ENCODE measurements at places on chromosomes 4 and X. TPM values are rescaled to one million over a fixed set of nuclear protein-coding genes. Genes with fewer than 3 reads are reported as not detected.

DNA sequence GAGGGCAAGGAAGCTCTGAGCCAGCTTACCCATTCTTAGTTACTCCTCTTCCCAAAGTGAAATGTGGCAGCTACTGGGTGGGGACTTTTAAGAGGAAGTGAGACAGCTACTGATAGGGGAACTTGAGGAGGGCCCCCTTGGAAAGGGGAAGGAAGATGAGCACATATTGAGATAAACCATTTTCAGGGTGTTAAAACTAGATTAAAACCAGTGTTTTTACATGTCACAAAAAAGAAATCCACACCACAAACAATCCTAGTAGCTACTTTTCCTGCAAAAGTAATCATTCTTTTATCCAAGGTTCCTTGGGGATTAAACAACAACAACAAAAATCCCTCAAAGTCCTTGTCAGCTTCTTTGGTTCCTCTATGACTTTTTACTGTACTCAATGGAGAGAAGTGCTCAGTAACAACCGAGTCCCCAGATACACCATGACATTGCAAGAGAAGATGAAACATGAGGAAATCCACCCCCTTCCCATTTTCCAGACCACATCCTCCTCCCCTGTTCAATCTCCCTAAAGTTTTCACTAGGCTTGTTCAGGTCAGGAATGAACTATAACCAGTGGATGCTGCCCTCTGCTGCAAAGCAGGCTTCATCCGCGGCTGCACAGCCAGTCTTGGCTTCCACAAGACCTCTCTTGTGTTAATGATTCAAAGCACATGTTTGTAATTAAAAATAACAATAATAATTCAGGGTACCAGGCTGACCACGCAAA is 113.5 kb upstream of the TMEM164 start:
- DNase-seq = no peak

Gene RIPPLY1
- not detected for total RNA-seq

GRCh38 chrX:3461397-3462165 is 115.1 kb upstream of the MXRA5 start:
- no peak for DNase-seq

- DNase-seq = no peak
These were observed 2.3 kb downstream of the NAT8L start for GRCh38 chr4:2061186-2062131.

GRCh38 chrX:78105944-78106650 is 2.0 kb downstream of the PGK1 start:
- DNase-seq = no peak

DNA sequence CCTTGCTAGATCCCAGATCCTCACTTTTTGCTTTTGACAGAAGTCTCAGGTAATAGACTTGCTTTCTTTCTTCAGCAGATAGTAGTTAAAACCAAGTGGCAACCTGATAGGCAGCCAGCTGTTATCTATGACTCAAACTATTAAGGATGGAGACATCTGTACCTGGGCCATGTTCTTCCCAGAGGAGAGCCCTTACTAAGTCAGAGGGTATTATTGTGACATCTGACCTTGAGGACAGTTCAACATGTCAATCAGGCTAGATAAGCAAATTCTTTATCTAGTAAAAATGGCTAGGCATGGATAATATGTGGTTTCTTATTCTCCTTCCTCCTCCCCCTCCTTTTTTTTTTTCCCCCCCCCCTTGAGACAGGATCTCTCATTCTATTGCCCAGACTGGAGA is 39.2 kb downstream of the TRIM2 start:
- DNase-seq = no peak

Gene SULT1E1
- not detected for total RNA-seq

- DNase-seq = no peak
These were observed 10.0 kb upstream of the ANOS1 start for GRCh38 chrX:8741981-8742380.

GRCh38 chr4:74453829-74454742 is 9.2 kb downstream of the AREG start:
- DNase-seq = no peak

DNA sequence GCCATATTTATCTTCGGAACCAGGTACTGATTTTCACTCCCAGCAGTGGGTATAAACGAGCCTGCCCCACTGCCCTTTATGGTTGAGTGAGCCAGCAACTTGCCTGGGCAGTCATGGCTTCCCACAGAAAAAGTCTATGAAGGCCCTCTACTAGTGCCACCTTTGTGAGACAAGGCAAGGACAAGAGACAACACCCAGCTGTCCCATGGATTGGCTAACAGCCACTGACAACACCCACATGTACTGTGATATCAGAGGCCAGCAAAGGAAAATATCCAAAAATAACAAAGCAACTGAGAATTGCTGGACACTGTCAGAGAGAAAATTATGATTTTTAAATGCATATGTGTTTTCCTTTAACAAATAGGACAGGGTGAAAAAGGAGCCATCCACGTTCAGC is 248.4 kb upstream of the TTC29 start:
- no peak for DNase-seq

- DNase-seq = no peak
These were observed 36.8 kb downstream of the ANK2 start for GRCh38 chr4:113086172-113086695.

DNA sequence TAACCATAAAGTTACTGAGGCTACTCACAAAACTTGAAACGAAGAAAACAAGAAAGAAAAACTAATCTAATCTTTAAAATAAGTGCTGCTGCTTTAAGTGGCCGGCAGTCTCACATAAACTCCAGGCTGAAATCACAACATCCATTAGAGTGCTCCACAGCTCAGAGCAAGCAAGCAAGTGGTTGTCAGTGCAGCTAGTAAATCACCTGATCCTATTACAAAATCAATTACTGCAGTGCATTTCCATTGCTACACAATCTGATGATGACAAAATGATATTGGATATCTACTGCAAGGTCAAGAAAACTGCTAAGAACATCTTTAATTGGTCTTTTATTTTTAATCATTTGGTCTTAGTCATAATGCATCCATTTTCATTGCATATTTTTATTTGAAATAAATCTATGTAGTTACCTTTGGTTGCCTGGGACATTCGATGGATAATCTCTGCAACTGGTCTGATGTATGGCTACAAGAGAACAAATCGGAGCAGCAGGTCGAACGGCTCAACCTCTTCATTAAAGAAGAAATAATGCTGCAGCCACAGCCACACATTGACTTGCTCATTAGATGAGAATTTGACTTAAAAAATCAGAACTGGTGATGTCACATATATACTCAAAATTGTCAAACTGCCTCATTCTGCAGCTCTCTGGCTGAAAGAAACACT is 87.7 kb downstream of the FBXW7 start:
- no peak for DNase-seq

Gene CD40LG
- total RNA-seq = not detected

- no peak for DNase-seq
These were observed 644.1 kb upstream of the AGA start for GRCh38 chr4:178086320-178086719.

- no peak for DNase-seq
These were observed 76.2 kb upstream of the CD99 start for GRCh38 chrX:2614911-2615310.

GRCh38 chrX:120305531-120306141 is 5.6 kb downstream of the TMEM255A start:
- no peak for DNase-seq

DNA sequence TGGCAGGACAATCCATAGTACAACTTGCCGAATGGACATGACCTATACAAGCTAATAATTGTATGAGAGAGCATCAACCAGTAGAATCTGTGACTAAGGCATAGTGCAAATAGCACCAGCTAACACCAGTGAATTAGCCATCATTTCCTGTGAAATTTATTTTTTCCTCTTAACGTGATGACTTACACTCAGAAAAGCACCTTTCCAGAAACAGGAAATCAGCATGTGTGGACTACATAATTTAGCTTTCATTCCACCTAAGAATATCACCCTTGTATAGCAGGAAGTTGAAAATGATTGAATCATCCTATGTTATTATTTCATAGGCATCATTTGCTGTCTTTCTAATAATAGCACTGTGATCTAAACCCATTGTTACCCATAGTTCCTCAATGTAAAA is 1393.4 kb upstream of the PCDH7 start:
- no peak for DNase-seq

GRCh38 chrX:39974270-39974669 is 123.5 kb downstream of the BCOR start:
- no peak for DNase-seq

- DNase-seq = peak; percentile 85
These were observed 46.3 kb downstream of the ATP10D start for GRCh38 chr4:47531241-47531953.

DNA sequence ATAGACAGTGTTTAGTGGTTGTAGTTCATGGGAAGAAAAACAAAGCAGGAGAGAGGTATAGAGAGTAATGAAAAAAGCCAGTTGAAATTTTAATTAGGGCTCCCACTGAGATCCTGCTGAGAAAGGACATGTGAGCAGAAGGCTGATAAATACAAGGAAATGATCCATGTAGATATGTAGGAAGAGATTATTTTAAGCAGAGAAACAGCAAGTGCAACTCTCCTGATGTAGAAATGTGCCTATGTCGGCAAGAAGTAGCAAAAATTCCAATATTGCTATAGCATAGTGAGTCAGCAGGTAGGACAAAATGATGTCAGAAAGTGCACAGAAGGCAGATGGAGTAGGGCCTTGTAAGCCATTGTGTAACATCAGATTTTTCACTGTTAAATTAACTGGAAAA is 1027.3 kb downstream of the PCDH18 start:
- DNase-seq = no peak

GRCh38 chr4:51906167-51906958 is 63.4 kb downstream of the DCUN1D4 start:
- DNase-seq = no peak

DNA sequence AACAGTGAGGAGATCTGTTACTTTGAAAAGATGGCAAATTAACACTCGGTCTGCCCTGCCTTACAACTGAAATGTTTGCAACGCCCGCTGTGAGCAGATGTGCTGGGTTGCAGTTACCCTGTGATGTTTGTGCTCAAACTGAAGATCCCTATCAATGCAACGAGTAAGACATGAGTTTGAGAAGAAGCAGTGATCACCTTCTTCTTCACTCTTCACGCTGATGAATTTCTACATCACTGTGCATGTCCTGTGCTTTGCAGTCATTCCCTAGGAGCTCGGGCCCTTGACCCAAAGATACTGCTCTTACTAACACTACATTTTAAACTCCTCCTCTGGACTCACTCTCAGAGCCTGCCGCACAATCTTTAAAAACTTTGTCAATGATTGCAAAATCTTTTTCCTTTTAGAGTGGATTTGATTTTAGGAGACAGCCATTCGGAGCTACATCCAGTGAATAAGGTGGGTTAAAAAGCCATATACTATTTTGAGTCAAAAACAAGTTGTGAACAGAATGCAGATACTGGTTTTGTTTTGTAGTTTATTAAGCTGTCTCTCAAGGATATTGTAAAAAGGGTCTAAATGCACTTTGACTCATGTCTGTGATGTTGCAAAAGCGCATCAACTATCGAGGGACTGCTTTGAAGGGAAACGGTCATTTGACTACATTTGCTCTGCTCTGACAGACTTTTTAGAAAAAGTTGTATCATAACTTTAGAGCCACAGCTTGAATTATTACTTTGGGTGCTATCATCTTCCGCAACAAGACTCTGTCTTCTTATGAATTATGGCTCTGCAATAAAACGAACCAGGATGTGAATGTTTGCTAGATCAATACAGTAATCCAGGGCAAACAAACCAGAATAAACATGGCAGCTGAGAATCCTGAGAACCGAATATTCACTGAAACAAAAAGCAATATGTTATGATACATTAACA is 5.7 kb upstream of the RHOH start:
- peak; percentile 72 for DNase-seq

Gene PCDH7
- 28.6 TPM for total RNA-seq

GRCh38 chrX:9611436-9612145 is 146.7 kb downstream of the TBL1X start:
- no peak for DNase-seq

GRCh38 chr4:27913738-27914137 is 1053.1 kb downstream of the STIM2 start:
- DNase-seq = no peak

Gene MAGEE2
- not detected for total RNA-seq

DNA sequence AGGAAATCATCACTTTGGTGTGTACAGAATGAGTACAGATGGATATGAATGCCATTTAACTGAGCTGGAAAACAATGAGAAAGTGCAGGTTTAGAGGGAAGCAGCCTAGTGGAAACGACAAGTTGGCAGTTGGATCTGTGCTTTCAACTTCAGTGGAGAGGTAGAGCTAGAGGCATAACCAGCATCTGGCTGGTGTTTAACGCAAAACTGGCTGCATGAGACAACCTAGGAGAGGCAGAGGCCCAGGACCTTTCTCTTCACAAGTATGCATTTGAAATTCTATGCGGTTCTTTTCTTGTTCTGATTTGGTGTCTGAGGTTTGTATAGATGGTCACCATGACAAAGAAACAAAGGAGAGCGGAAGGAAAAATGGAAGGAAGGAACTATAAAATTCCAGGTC is 63.1 kb downstream of the ANXA5 start:
- no peak for DNase-seq

Gene PROM1
- not detected for total RNA-seq

Gene CYTL1
- total RNA-seq = not detected

GRCh38 chr4:89439533-89439932 is 131.9 kb upstream of the GPRIN3 start:
- DNase-seq = no peak

Gene ADAM29
- not detected for total RNA-seq

DNA sequence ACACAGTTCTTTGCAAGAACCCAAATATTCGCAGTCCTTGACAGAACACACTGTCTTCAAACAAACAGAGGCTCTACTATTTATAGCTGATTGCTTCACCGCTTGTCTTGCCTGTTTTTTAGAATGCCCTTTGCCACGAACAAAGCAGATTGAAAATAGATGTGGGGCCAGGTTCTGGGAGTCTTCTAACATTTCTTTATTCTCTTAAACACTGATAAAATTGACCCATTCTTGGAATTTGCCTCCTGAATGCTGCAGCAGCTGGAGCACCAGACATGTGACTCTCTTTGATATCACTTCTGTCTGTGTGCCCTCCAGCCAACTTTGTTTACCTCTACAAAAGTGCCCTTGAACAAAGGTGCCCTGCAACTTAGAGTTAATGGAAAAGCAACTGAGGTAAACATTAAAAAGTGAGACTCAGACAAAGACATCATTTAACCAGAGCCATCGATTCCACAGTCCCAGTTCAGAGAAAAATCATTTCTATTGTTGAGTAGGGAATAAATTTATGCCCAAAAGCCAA is 64.2 kb upstream of the SPP1 start:
- DNase-seq = no peak

- peak; percentile 11 for DNase-seq
These were observed 98.9 kb downstream of the SLC39A8 start for GRCh38 chr4:102246416-102246815.

Gene CITED1
- not detected for total RNA-seq
